Osteocyte (in vitro differentiated cells): ENCODE measurements at places on chromosomes 12 and 14. TPM values are rescaled to one million over a fixed set of nuclear protein-coding genes. Genes with fewer than 3 reads are reported as not detected.

GRCh38 chr12:5723711-5724252 lies 221.3 kb downstream of the ANO2 start:
- no peak overlapping the region for H3K4me3 ChIP-seq
- no peaks in the 10 kb centered on the region for H3K27me3 ChIP-seq
- no peak overlapping the region for H3K27ac ChIP-seq
- DNase-seq: peak; percentile 59

DNA sequence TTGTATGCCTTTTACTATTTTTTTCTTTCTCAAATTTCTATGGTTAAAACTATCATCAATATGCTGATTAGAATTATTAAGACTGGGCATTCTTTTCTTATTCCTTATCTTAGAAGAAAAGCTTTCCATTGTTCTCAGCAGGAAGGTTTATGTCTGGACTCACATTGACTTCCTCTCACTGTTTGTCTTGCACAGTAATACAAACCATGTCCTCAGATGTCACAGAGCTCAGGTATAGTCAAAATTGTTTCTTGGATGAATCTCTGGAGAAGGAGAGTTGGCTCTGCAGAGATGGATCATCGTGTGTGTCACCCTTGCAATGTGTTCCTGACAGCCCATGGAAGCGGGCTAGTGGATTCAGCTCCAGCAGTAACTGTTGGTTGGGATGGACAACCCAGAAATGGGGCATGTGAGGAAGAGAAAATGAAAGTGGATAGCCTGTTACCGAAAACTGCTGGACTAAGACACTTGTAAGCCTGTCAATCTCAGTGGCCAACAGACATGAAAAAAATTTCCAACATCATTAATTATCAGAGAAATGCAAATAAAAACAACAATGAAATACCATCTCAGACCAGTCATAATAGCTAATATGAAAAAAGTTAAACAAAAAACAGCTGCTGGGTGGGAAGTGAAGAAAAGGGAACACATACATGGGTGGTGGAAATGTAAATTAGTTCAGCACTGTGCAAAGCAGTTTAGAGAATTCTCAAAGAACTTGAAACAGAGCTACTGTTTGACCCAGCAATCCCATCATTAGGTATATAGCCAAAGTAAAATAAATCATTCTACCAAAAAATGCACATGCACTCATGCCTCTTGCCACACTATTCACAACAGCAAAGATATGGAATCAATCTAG lies 967.8 kb downstream of the TMEM121 start:
- no peaks in the 10 kb centered on the region for H3K27me3 ChIP-seq
- no peak for DNase-seq
- H3K4me3 ChIP-seq: no peak overlapping the region
- no peak overlapping the region for H3K27ac ChIP-seq

DNA sequence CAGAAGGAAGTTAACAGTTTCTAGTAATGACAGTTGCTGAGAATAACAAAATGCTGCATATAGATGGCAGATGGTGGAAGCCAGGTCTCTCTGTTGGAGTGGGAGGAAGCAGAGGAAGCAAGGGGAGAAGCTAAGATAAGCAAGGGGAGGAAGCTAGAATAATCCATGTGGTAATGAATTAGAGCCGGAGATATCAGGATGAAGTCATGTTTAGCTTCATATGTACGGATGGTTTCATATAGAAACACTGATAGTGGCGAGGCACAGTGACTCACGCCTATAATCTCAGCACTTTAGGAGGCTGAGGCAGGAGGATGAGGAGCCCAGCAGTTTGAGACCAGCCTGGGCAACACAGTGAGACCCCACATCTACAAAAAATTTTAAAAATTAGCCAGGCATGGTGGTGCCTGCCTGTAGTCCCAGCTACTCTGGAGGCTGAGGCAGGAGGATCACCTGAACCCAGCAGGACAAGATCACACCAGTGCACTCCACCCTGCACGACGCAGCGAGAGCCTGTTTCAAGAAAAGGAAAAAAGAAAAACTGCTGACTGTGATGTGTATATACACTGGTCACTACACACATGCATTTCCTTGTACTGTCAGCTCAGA lies 49.2 kb downstream of the ANAPC7 start:
- peaks cover 19% of the 10 kb centered on the region for H3K36me3 ChIP-seq
- peaks cover 3% of the 10 kb centered on the region for H3K4me1 ChIP-seq
- DNase-seq: no peak
- H3K27ac ChIP-seq: no peak overlapping the region
- no peak overlapping the region for H3K4me3 ChIP-seq

GRCh38 chr12:122836027-122836921 lies 1.0 kb downstream of the HIP1R start:
- peak overlapping the region; percentile 81 for H3K4me3 ChIP-seq
- peaks cover 2% of the 10 kb centered on the region for H3K36me3 ChIP-seq
- H3K27ac ChIP-seq: peak overlapping the region; percentile 62

DNA sequence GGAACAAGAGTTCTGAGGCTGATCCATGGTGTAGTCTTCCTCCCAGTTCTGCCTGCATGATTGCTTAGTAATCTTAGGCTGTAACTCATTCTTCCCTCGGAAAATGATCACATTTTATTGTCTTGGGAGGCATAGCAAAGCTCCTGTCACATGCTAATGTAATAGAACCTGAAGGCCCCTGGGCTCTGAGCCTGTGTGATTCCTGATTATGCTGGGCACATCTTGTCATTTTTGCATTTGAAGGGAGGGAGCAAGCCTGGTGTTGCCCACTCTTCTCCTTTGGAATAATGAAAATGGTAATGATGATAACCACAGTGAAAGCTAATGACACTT lies 215.4 kb downstream of the MSRB3 start:
- H3K27me3 ChIP-seq: no peaks in the 10 kb centered on the region
- no peak overlapping the region for H3K4me3 ChIP-seq
- H3K27ac ChIP-seq: no peak overlapping the region
- peaks cover 30% of the 10 kb centered on the region for H3K4me1 ChIP-seq
- no peak for DNase-seq

DNA sequence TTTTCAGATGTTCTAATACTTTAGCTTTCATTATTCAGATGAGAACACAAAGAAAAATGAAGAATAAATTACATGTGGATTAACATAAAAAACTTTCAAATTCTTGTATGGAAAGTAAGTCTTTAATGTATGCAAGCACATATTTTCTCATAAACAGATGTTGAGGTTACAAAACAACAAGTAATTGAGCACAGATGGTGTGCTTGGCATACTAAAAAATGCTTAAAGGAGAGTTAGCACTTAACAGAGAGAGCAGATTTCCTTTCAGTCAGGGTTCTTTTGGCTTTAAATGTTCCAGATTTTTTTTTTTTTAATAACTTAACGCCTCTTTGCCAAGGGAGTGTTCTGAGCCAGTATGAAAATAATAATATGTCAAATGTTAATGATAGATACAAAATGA lies 96.0 kb downstream of the RASSF9 start:
- peaks cover 3% of the 10 kb centered on the region for H3K4me1 ChIP-seq
- peaks cover 3% of the 10 kb centered on the region for H3K27me3 ChIP-seq
- no peak overlapping the region for H3K4me3 ChIP-seq
- H3K27ac ChIP-seq: no peak overlapping the region
- no peak for DNase-seq
- no peaks in the 10 kb centered on the region for H3K36me3 ChIP-seq

GRCh38 chr12:915090-915489 lies 34.4 kb downstream of the RAD52 start:
- H3K4me1 ChIP-seq: peaks cover 2% of the 10 kb centered on the region
- no peak for DNase-seq
- H3K36me3 ChIP-seq: peaks cover 50% of the 10 kb centered on the region

DNA sequence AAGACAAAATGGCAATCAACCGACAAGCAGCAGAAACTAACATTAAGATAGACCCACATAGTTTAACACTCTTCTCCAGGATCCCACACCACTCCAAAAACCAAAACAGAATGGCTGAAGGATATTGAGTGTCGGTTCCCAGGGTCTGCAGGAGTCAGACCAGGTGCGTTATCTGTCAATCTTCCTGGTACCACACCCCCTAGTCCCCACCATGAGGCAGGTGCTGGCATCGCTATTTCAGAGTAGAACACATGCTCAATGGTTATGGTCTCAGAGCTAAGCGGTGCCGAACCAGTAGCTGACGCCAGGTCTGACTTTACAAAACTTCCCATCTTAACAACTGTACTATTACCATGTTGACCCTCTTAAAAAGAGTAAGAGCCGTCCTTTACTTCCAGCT lies 10.2 kb downstream of the STX2 start:
- H3K27me3 ChIP-seq: no peaks in the 10 kb centered on the region
- H3K4me1 ChIP-seq: peaks cover 63% of the 10 kb centered on the region
- peaks cover 2% of the 10 kb centered on the region for H3K36me3 ChIP-seq
- DNase-seq: no peak
- H3K4me3 ChIP-seq: no peak overlapping the region
- H3K27ac ChIP-seq: peak overlapping the region; percentile 23

DNA sequence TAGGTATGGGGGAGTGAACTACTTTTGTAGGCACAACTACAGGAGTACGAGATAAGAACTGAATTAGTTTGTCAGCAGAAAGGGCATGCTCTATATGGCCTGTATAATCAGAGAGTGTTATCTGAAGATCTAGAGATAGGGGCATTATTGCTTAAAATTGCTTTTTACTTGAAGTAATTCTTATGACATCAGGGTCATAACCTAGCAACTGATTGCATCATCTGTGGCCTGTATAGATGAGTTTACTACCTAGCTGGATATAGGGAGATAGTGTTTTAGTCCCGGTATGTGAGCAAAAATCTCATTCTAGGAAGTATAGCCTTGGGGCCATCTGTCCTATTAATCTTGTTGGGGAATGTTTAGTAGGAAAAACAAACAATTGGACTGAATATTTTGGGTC lies 142.7 kb downstream of the TMEM117 start:
- H3K36me3 ChIP-seq: no peaks in the 10 kb centered on the region
- no peaks in the 10 kb centered on the region for H3K4me1 ChIP-seq
- no peak for DNase-seq
- no peak overlapping the region for H3K27ac ChIP-seq
- H3K4me3 ChIP-seq: no peak overlapping the region

DNA sequence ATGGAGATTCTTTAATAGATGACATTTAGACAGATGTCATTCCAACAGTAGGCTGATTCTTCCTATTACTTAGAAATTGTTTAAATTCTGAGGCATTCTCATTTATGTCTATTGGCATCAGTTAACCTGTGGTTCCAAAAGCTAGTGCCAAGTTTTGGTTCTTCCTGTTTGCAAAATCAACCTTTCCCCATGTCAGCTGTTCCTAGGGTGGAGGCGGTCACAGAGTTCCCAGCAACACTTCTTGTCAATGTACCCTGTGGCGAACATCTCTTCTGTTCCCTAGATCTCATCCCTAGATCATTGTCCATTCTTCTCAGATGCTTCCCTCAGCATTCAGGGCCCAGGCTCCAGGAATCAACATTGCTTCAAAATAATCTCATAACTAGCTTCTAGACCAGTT lies 140.9 kb downstream of the PHLDA1 start:
- H3K4me1 ChIP-seq: peaks cover 34% of the 10 kb centered on the region
- H3K27me3 ChIP-seq: peaks cover 3% of the 10 kb centered on the region
- no peak overlapping the region for H3K4me3 ChIP-seq

The IGF1 gene
- total RNA-seq: 0.21 and 0.40 TPM in 2 replicates

The ALX1 gene
- 1.9 and 3.0 TPM in 2 replicates for total RNA-seq

The HOXC4 gene
- not detected in 2 replicates for total RNA-seq

The CPNE6 gene
- total RNA-seq: not detected in 2 replicates
